CD4-positive, alpha-beta memory T cell (primary cell): ENCODE measurements at places on chromosomes 5 and 9. TPM values are rescaled to one million over a fixed set of nuclear protein-coding genes. Genes with fewer than 3 reads are reported as not detected.

The RHOBTB3 gene
- 0.32 TPM for total RNA-seq

The ZDHHC11B gene
- 8.1 TPM for total RNA-seq

The FOXD4L5 gene
- total RNA-seq: 0.67 TPM

The FAM200C gene
- total RNA-seq: 1.1 TPM

The CETN3 gene
- 15.9 TPM for total RNA-seq

The VCAN gene
- total RNA-seq: 0.06 TPM

The SPATA31A7 gene
- total RNA-seq: not detected

The CTSV gene
- total RNA-seq: not detected

The PCA3 gene
- total RNA-seq: not detected

The CCNI2 gene
- 12.5 TPM for total RNA-seq

The LCN2 gene
- not detected for total RNA-seq

The SNCB gene
- not detected for total RNA-seq

The PDE6A gene
- not detected for total RNA-seq

The TMEM174 gene
- not detected for total RNA-seq

The PCDHB11 gene
- total RNA-seq: not detected

The PCSK1 gene
- not detected for total RNA-seq

The IL3 gene
- total RNA-seq: not detected

The TICAM2 gene
- 1.6 TPM for total RNA-seq

The FBXW2 gene
- 77.8 TPM for total RNA-seq

The CACNA1B gene
- not detected for total RNA-seq

The IRX2 gene
- not detected for total RNA-seq

The PLEKHG4B gene
- not detected for total RNA-seq
